ENCODE measurements at places on chromosomes 12 and 14. TPM values are rescaled to one million over a fixed set of nuclear protein-coding genes. Genes with fewer than 3 reads are reported as not detected.

AKAP6 gene
- 78.9 TPM for total RNA-seq

DNA sequence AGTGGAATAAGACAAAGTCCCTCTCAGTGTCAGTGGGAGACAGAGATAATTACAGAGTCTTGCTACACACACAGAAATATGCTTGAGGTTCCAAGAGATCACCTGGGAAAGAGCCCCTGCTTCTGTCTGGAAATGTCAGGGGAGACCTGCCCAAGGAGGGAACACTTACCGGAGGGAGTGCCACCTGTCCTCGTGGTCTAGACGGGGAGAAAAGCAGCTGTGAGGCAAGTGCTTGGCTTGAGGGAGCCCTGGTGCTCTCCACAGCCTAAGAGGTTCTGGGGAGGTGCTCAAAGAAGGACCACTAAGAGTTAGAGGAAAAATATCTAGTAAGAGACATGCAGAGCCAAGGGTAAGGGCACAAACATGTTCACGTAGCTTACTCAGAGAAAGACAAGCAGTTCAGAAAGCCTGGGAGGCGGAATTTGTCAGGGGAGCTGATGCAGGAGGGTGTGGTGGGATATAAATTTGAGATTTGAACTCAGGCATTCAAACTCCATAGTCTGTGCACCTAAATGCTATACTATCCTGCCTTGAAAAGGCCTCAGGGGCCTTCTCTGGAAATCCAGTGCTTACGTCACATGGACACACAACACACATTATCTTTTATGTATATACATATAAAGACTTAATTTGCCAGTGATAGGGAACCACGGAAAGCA lies 38.2 kb upstream of the GNPNAT1 start:
- no peaks in the 10 kb centered on the region for H3K36me3 ChIP-seq
- DNase-seq = no peak
- no peaks in the 10 kb centered on the region for H3K27me3 ChIP-seq
- no peak overlapping the region for H3K27ac ChIP-seq
- H3K4me1 ChIP-seq = peaks cover 21% of the 10 kb centered on the region

GRCh38 chr14:75523771-75524171 lies 1.5 kb downstream of the BATF start:
- H3K36me3 ChIP-seq = no peaks in the 10 kb centered on the region
- no peaks in the 10 kb centered on the region for H3K27me3 ChIP-seq
- H3K4me3 ChIP-seq = peak overlapping the region; percentile 68
- no peaks in the 10 kb centered on the region for H3K4me1 ChIP-seq

EML1 gene
- total RNA-seq = 55.1 TPM

DNA sequence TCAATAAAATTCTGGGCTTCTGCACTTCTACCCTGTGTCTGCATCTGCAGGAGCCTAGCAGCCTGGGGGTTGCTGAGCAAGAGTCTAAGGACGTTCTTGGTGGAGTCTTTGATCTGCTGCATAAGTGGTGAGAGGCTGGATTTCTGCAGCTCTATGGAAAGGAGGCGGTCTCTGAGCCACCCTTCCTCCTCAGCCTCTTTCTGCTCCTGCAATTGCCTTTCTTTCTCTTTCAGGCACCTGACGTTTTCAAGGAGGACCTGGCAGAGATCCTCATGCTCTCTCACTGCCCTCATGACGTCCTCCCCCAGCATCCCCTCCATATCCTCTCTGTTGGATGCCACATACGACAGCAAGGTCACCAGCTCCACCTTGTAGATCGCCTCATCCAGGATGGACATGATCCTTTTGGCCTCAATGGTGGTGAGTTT lies 13.6 kb upstream of the TPCN1 start:
- H3K4me1 ChIP-seq = peaks cover 5% of the 10 kb centered on the region
- H3K27ac ChIP-seq = peak overlapping the region; percentile 59
- H3K27me3 ChIP-seq = no peaks in the 10 kb centered on the region
- H3K36me3 ChIP-seq = no peaks in the 10 kb centered on the region

GRCh38 chr12:75444429-75445136 lies 36.0 kb upstream of the GLIPR1 start:
- no peaks in the 10 kb centered on the region for H3K4me1 ChIP-seq
- DNase-seq = no peak
- H3K4me3 ChIP-seq = no peak overlapping the region

PTPRO gene
- 11.9 TPM for total RNA-seq

KHNYN gene
- total RNA-seq = 71.6 TPM

GRCh38 chr12:14954269-14954668 lies 7.1 kb downstream of the ARHGDIB start:
- no peaks in the 10 kb centered on the region for H3K27me3 ChIP-seq
- no peak for DNase-seq
- H3K4me1 ChIP-seq = peaks cover 72% of the 10 kb centered on the region
- peak overlapping the region; percentile 83 for H3K27ac ChIP-seq
- no peak overlapping the region for H3K4me3 ChIP-seq

DNA sequence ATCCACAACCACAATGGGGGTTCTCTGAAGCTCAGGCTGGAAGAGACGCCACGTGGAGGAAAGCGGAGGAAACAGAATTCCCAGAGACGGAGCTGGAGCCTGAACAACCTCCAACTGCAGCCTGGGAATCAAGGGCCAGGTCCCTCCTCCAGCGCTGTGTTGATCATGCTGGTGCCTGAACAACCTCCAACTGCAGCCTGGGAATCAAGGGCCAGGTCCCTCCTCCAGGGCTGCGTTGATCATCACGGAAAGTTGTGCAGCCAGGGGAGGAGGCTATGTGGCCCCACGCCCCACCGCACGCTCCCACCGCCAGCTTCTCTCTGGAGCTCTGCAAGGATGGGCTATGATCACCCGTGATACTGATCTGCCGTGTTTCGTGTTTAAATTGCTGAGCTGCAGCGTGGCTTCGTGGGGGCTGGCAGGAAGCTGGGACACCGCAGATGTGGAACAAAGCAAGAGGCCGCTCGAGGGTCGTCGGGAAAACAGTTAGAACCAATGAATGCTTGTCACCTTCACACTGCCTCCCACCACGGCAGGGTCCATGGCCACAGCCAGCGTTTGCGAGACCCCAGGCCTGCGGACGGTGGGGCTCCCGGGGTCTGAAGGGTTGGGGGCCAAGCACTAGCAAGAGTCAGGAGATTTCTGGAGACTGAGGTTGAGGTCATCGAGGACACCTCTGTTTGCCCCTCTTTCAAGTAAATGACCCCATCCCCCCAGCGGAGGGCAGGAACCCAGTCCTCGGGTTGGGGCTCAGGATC lies 51.8 kb upstream of the FBRSL1 start:
- no peak for DNase-seq
- no peaks in the 10 kb centered on the region for H3K36me3 ChIP-seq
- H3K4me1 ChIP-seq = no peaks in the 10 kb centered on the region

- H3K27me3 ChIP-seq = no peaks in the 10 kb centered on the region
- no peak overlapping the region for H3K4me3 ChIP-seq
- H3K36me3 ChIP-seq = peaks cover 2% of the 10 kb centered on the region
- DNase-seq = no peak
Measured at GRCh38 chr14:73325630-73326299, 88.5 kb downstream of the PAPLN start.

DNA sequence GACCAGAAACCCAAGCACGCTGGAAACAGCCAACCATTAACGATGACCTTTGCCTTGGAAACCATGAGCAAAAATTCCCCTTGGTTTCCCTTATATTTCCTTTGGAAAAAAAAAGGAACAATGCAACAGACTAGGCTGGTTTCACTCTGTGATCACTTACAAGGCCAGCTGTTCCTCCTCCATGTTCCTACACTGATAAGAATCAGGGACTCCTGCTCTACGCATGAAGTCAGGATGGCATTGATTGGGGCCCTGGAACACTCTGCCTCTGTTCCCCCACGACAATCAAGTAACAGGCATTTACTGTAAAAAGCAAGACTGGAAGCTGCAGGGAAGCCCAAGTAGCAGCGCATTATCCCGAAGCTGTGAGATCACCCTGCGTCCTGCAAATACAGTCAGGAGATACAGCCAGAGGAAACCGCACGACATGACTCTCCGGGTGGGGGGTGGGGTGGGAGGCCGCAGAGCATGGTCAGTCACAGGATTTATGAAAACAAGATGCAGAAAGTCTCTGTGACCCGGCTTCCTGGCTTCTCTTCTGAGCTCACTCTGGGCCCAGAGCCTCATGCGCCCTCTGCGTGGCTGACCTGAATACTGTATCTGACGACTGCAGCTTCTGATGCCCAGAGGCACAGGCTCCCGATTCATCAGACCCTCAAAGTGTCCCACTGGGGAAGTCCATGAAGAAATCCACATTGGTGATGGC lies 31.1 kb downstream of the SSH1 start:
- H3K27ac ChIP-seq = peak overlapping the region; percentile 69
- H3K4me1 ChIP-seq = peaks cover 46% of the 10 kb centered on the region
- peak overlapping the region; percentile 36 for H3K4me3 ChIP-seq
- DNase-seq = peak; percentile 56
- no peaks in the 10 kb centered on the region for H3K27me3 ChIP-seq
- H3K36me3 ChIP-seq = peaks cover 7% of the 10 kb centered on the region

BCL11B gene
- 6.2 TPM for total RNA-seq

DNA sequence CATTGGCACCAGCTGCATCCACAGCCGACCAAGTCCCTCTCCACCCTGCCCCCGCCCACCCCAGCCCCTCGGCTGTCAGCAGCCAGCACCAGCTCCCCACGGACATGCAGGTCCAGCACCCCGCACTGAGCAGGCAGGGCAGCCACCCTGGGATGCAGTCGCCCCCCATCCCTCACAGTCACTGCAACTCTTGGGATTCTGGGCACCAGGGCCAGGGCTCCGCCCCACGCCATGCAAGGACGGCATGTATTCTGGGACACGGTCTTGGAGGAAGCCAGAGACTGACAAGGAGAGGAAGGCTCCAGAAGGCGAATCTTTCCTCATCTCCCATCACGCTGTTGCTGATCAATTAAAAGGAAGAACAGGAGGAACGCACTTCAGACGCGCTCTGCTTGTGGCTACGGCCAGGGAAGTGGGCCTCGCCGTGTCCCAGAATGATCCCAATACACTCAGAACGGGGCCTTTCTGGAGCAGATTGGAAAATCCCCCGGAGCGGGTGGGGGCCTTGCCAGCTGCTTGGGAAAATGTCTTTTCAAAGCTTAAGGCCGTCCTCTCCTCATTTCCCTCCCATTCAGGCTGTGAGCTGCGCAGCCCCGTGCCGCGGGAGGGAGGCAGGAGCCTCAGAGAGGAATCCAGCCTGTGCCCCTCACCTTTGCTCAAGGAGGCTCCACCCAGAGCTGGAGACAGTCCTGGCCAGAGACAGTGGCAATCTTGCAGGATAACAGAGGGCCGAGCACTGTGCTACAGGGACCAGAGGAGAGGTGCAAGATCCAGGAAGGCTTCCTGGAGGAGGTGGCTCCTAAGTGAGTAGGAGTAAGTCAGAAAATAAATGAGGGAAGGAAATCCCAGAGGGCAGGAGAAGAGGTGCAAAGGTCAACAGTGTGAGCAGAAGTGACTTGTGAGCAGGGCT lies 54.1 kb upstream of the DIO3 start:
- no peak overlapping the region for H3K27ac ChIP-seq
- no peak overlapping the region for H3K4me3 ChIP-seq
- DNase-seq = no peak
- no peaks in the 10 kb centered on the region for H3K36me3 ChIP-seq
- no peaks in the 10 kb centered on the region for H3K27me3 ChIP-seq

Data from thoracic aorta (tissue), 2 donors.